ENCODE measurements at places on chromosomes 5 and 9.

DNA sequence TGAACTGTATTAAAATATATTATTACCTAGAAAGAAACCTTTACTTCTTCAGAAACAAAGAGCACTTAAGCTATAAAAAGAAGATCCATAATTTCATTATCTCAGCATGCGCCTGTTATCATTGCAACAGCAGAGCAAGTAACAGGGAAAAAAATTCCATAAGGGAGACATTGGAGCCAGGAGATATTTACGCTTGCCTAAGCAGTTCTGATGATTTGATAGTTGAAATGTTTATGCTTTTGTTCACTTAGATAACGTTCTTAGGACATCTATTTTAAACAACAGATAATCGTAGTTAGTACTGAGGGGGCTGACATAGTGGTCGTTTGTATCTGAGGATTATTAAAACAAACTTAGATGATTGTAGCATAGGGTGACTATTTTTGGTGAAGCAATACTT, 252.5 kb downstream of the NNT start:
- no peak for DNase-seq

DNA sequence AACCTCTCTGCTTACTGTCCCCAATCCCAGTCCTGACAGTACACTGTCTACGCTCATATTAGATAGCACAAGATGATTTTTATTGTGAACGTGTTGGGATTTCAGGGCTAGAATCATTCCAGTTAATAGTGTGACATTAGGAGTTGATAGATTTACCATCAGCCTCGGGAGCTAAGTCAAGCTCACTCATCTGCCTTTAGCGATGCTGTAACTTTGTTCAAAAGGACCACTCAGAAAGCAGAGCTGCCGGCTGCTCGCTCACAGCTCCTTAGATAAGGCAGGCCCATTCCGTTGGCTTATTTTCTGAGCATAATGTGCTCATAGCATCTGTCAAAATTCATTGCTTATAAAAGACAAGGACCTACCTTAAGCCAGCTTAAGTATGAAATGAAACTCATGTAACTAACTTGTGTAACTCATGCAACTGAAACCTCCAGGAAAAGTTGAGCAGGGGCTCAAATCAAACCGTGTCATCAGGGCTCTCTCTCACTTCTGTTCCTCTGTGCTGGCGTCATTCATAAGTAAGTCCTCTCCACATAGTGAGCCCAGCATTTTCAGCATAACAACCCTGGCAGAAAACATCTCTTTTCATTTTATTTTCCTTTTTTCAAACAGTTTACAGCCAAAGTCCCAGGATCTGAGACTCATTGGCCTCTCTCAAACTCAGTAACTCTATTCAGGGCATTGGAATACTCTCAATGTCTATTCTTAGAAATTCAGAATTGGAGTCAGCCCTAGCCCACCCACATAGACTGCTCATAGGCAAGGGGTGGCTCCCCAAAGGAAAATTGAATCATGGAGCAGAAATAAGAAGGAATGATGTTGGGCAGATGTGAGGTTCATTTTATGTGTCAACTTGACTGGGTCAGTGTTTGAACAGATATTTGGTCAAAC, 208.8 kb downstream of the MAN2A1 start:
- DNase-seq, result no peak

- no peak for DNase-seq
These were observed 10.8 kb upstream of the KIF27 start for GRCh38 chr9:83932011-83932410.

GRCh38 chr5:160744268-160745101, 107.5 kb downstream of the ATP10B start:
- no peak for DNase-seq

DNA sequence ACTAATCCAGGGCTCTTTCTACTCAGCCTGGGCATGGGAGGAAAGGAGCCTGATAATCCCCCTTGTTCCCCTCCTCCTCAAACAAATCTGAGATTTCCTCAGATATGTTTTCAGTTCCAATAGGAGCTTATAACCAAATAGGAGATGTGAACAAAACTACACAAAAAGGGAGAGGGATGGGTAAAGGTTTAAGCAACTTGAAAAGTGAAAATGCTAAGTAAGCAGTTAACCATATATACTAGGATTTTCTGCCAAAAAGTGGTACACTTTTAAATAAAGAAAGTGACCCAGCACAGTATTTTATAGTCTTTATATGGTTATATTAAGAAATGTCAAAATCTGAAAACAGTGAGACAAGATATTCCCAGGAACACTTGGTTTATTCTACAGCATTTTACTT, 275.7 kb downstream of the BNC2 start:
- DNase-seq, result no peak

DNA sequence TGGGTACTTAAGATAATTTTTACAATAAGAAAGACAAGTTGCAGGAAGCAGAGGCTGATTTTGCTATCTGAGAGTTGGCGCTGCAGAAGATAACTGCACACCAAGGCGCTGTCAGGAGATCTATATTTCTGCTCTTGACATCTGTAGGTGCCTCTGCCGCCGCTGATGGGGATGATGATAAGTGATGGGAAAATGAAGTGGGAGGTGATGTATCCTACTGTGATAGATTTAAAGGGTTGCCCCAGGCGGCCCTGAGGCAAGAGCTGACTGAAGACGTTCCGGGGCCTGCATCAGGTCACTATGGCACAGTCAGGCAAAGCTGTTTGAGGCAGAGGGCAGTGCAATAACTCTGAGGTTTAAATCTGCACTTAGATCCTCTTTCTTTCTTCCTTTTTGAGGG, 78.1 kb downstream of the SNCAIP start:
- DNase-seq, result no peak

- no peak for DNase-seq
These were observed 26.5 kb downstream of the DDX46 start for GRCh38 chr5:134784946-134785620.

DNA sequence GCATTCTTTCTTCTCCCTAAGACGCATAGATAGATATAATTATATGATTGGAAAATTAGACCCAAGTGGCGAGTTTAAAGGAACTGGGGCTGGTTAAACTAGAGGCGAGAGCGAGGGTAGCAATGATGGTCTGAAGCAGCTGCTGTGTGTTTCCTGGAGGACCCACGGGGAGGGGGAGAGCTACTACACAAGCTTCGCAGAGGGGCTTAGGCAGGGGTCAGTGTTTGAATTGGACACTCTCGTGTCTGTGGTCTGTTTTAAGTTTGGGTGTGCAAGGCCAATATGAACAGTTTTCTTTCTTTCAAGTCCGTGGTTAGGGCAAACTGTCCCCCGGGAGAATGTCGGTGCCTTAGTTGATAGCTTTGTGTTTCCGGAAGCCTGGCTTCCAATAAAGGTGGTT, 43.1 kb downstream of the PDZD2 start:
- DNase-seq, result no peak

GRCh38 chr5:83092619-83093018, 15.3 kb downstream of the XRCC4 start:
- no peak for DNase-seq

GRCh38 chr9:130448035-130448624, 3.4 kb downstream of the ASS1 start:
- DNase-seq, result peak; percentile 73

- no peak for DNase-seq
These were observed 33.2 kb downstream of the PTGR1 start for GRCh38 chr9:111566234-111566633.

- DNase-seq, result peak; percentile 70
These were observed 49.0 kb upstream of the DPYSL3 start for GRCh38 chr5:147558826-147559225.

Data from fibroblast of the conjunctiva (primary cell).